Activated CD4-positive, alpha-beta T cell treated with anti-CD3 and anti-CD28 coated beads, Interleukin-2, amount 50 U/mL, for 1 hour (primary cell): ENCODE measurements at places on chromosomes 6 and 20.

GRCh38 chr6:33694401-33694931 lies 17.0 kb downstream of the UQCC2 start:
- peak; percentile 69 for DNase-seq

GRCh38 chr6:169146521-169146920 lies 107.1 kb downstream of the THBS2 start:
- DNase-seq: no peak

DNA sequence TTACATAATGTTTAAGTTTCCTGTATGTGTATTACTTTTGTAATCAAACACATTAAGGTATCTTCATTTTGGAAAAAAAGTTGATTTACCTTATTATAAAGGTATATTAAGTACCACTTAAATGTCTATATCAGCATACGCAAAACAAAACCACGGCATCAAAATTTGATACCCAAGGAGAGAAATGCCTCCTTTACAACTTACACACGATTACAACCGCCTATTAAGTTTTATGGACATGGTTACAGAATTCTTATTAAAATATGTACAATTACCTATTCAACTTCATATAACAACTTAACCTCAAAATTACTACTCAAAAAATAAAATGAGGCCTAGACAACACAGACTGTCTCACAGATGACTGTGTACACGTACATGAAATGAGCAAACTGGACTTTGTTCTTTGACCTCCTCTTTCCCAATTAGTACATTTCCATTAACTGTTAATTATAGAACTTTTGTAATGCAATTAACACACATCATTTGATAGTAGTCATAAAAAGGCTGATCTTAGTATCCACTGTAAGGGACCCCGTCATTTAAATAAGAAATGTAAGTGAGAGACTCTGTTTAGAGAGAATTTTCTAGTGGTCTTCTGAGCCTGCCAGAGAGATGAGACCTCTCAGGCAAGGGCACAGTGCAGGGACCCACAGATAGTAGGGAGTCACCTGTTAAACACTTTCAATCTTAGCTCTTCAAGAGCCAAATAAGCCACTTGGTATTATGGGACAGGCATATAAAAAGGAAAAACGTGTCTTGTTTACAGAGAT lies 2.5 kb downstream of the DIDO1 start:
- no peak for DNase-seq

- DNase-seq: no peak
These were observed 192.6 kb upstream of the SALL4 start for GRCh38 chr20:51994751-51995417.

- no peak for DNase-seq
These were observed 267.6 kb upstream of the ZFP64 start for GRCh38 chr20:52459150-52459549.

DNA sequence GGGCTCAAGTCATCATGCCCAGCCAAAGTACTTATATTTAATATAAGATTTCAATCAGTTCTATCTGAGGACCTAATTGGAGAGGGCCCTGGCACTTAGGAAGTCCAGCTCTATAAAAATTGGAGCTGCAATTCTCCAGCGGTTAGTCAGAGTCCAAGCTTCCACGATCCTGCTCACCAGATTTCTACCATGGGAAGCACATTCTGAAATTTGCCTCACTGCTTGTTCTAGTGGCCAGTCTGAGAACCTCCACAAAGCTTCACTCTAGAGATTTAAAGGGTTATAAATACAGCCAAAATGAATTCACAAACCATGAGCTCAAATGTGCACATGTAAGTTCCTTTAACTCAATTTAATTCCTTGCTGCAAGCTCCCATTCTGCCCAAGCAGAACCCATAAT lies 33.5 kb downstream of the PNLDC1 start:
- DNase-seq: no peak
